ENCODE measurements at places on chromosomes 11 and 22.
A peak's percentile ranks its signal among the peaks of the same experiment; 100 is the strongest.

GRCh38 chr11:46381048-46381818 lies at the start of gene MDK:
TSS of gene MDK (plus strand) at chr11:46381669. CDS start at chr11:46382058, 389 bp downstream.
- DNase-seq = no peak

GRCh38 chr22:44550711-44551491 lies 52.9 kb upstream of the RTL6 start:
- no peak for DNase-seq

DNA sequence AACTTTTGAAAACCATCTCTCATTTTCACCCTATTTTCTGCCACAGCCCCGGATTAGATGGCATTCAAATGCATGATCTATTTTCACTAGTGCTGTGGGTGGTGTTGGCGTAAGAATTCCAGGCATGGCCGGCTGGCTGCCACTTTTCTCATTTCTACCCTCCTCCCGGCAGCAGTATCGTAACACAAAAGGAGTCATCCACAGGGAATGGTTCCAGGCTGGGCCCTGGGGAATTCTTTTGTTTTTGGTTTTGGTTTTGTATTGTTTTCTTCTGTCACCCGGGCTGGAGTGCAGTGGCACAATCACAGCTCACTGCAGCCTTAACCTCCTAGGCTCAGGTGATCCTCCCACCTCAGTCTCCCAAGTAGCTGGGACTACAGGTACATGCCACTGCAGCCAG lies 13.8 kb downstream of the JAML start:
- peak; percentile 35 for DNase-seq

GRCh38 chr11:63505857-63506528 lies at the start of gene LGALS12:
TSS of gene LGALS12 (plus strand) at chr11:63506084. CDS start at chr11:63506459, 375 bp downstream.
- no peak for DNase-seq

DNA sequence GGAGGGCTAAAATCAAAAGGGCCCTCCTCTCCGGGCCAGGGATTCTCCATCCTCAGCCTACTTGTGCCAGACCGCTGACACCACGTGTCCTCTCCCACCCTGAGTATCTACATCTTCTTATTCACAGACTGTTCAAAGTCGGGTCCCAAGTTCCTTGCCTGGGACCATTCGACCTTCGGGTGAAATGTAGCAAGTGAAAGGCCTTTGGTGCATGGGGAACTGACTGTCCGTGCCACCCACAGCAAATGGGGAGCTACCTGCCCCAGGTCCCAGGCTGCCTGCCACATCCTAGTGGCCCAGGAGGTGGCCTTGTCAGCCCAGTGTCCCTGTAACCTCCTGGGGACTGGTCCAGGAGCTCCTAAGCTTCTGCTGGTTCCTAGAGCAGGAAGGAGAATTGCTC lies 67.3 kb downstream of the RTL6 start:
- no peak for DNase-seq

DNA sequence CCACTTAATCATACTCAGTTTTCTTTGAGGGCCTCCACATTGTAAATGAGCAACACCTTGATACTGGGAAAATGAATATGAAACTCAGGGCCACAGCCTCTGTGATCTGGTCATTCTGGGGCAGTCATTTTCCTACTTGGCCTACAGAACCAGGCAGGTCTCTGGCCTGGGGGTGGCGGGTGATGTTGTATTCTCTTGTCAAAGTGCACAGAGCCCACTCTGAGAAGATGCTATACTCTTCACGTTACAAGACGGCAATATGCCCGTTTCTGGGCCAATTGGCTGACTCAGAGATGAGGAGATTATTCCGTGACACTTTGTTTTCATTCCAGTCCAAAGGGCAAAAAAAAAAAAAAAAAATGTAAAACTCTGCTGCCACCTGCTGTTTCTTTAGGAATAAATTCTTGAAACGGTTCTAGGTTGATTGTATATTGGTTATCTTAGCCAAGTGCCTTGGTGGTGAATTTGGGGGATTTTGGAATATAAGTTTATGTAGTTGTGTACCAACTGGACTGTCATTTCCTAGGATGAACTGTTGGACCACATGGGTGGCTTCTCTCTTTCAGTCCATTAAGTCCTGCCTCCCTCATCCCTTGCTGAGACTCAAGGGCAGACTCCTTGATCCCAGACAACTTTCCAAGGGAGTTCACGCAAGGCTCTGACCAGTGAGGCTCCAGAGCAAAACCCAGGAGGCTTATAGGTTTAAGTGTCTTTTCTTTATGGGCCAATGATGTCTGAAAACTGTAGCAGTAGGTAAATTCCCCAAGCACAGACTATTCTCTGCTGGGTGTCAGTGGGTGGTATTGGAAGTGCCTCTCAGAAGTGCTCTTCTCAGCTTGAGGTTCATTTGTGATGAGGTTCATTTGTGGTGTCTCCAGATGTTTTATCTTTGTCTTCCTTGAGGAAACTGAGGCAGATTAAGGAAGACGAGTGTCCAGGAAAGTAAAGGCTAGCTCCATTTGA lies 18.2 kb downstream of the ADM start:
- no peak for DNase-seq

DNA sequence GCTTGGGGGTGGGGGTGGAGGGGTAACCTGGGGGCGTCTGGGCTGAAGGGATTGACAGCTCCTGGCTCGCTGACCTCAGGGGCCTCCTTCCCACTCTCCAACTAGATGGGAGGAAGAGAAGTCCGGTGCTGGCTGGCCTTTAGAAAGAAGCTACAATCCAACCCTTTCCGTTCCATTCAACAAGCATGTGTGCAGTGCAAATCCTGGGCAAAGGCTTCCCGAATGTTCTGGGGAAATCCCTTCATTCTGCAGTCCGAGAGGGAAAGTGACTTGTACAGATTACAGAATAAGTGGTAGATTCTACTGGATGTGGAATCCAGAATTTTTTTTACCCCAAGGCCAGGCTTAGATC lies 149.9 kb downstream of the FEZ1 start:
- DNase-seq = no peak

- DNase-seq = no peak
Observed at GRCh38 chr11:114174712-114175495, 115.4 kb downstream of the ZBTB16 start.

GRCh38 chr22:21104126-21104691 lies 58.5 kb downstream of the LRRC74B start:
- no peak for DNase-seq

GRCh38 chr11:89293965-89294679 lies 116.4 kb downstream of the TYR start:
- DNase-seq = no peak

GRCh38 chr11:699753-700152 lies 4.1 kb downstream of the TMEM80 start:
- DNase-seq = no peak
